ENCODE measurements at places on chromosomes 2 and 18. TPM values are rescaled to one million over a fixed set of nuclear protein-coding genes. Genes with fewer than 3 reads are reported as not detected.

The C2orf78 gene
- total RNA-seq: not detected

The ARID5A gene
- total RNA-seq: 108 TPM

The RAB6D gene
- not detected for total RNA-seq

The SNTG2 gene
- 8.8 TPM for total RNA-seq
